Stimulated activated CD4-positive, alpha-beta T cell treated with anti-CD3 and anti-CD28 coated beads, Interleukin-1b, Interleukin-23, amount 100 ng/mL, for 48 hours (primary cell): ENCODE measurements at places on chromosomes 3 and 15.

GRCh38 chr15:84398763-84399701 lies 163.5 kb downstream of the GOLGA6L4 start:
- DNase-seq = no peak

DNA sequence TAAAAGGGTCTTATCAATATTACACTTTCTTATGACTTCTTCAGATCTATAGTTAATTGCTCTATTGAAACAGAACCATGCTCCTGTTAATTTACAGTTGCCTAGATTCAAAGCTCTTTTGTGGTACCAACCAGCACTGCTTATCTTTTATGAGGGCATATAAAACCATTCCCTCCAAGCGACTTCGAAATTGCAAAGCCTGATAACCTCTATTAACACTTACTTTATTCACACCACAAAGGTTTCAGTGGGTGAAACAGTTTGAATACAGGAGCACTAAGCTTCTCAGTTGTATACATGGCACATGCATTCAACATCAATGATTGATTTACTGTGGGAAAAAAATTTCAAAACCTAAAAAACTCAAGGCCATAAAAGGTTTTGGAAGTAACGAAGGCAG lies 74.9 kb upstream of the PPIB start:
- DNase-seq = no peak

- DNase-seq = no peak
These were observed 32.4 kb downstream of the MRPL3 start for GRCh38 chr3:131470377-131470776.

GRCh38 chr3:162994165-162994564 lies 1497.6 kb downstream of the OTOL1 start:
- no peak for DNase-seq

GRCh38 chr15:67701669-67702068 lies 123.6 kb upstream of the SKOR1 start:
- DNase-seq = no peak

GRCh38 chr15:35721751-35722150 lies 175.8 kb upstream of the DPH6 start:
- DNase-seq = no peak

GRCh38 chr3:110174908-110175307 lies 837.6 kb upstream of the DPPA4 start:
- DNase-seq = no peak

DNA sequence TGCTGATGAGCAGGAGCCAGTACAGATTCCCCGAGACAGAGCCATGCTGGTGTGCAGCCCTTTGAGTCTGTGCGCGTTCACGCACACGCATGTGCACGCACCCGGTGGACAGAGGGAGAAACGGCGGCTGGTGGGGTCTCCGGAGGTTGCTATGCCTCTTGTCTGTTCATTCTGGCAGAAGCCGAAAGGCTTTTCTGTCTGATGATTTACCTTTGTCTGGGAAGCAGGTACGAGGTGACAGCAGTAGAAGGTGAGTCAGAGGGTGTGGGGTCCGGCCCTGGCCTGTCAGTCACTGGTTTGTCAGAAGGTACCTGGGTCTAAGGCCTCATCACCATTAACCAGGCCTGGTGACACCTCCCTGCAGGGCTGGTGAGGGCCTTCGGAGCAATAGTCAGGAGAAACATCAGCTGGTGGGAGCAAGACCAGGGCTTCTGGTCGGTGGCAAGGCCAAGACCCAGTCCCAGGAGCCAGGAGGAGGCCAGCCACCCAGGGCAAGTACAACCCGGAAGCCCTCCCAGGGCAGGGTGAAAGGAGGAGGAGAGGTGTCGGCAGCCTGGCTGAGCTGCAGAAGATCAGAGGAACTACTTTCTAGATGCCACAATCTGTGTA lies 7.5 kb downstream of the PCSK6 start:
- DNase-seq = no peak

- peak; percentile 18 for DNase-seq
These were observed 1.7 kb upstream of the CCR8 start for GRCh38 chr3:39327746-39328349.

DNA sequence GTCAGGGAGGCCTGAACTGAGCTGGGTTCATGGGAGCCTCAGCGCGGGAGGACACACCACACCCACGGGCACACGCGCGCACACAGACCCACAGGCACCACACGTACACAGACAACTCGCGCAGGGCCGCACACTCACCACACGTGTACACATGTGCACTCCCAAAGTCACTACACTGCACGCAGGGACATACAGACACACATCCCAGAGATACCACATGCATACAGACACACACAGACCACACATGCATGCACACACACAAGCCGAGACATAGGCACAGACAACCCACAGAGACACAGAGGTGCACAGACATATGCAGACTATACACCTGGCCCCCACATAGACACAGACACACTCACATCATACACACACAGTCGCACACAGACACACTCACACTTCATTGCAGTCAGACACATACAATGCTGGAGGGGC lies 1.1 kb upstream of the MGLL start:
- no peak for DNase-seq

GRCh38 chr15:64037966-64038365 lies 8.3 kb downstream of the DAPK2 start:
- DNase-seq = no peak

DNA sequence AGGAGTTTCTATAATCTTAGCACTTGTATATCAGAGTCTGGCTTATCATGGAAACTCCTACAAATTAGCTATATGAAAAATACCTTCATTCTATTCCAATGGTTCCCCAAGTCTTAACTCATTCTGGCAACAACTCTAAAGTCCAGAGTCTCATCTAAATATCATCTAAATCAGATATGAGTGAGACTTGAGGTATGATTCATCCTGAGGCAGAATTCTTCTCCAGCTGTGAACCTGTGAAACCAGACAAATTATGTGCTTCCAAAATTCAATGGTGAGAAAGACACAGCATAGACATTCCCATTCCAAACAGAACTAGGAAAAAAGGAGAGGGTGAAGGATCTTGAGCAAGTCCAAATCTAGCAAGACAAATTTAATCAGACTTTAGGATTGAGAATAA lies 138.8 kb downstream of the THRB start:
- no peak for DNase-seq

GRCh38 chr3:112806903-112807302 lies 39.8 kb downstream of the CD200R1L start:
- DNase-seq = no peak

- DNase-seq = no peak
These were observed 132.3 kb downstream of the LMLN start for GRCh38 chr3:198092276-198092675.
